HS-27A (cell line): ENCODE measurements at places on chromosomes 5 and 9.
A peak's percentile ranks its signal among the peaks of the same experiment; 100 is the strongest.

GRCh38 chr5:177141496-177141895 is 7.9 kb downstream of the NSD1 start:
- no peak for DNase-seq

- no peak for DNase-seq
Observed at GRCh38 chr9:27382975-27383374, 86.0 kb upstream of the EQTN start.

- no peak for DNase-seq
Observed at GRCh38 chr5:170504616-170505266, 921 bp downstream of the KCNIP1 start.

- no peak for DNase-seq
Observed at GRCh38 chr9:110095776-110096175, 112.2 kb downstream of the C9orf152 start.

GRCh38 chr9:6535594-6535993 is 109.9 kb downstream of the GLDC start:
- DNase-seq: no peak

- no peak for DNase-seq
Observed at GRCh38 chr5:178339272-178339671, 106.7 kb upstream of the PHYKPL start.

GRCh38 chr5:145752947-145753346 is 82.2 kb downstream of the PRELID2 start:
- DNase-seq: no peak

GRCh38 chr9:109821711-109822110 is 41.7 kb downstream of the PALM2AKAP2 start:
- DNase-seq: peak; percentile 69

DNA sequence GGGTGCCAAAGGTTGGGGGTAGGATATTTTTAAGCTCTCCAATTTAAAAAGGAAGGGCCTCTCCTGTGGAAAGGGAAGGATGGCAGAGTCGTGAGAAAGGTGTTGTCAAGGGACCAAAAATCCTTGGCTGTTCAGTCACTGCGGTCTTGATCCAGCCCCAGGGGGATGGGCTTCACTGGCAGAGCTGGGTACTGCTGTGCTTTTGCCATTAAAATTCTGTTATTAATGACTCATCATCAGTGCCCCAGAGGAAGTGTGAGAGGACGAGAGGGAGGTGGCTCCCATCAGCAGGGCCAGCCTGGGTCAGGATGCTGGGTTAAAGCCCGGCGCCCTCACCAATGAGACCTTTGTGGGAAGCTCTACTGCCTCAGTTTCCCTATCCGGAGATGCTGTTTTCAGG is 16.7 kb downstream of the PCDH12 start:
- no peak for DNase-seq

DNA sequence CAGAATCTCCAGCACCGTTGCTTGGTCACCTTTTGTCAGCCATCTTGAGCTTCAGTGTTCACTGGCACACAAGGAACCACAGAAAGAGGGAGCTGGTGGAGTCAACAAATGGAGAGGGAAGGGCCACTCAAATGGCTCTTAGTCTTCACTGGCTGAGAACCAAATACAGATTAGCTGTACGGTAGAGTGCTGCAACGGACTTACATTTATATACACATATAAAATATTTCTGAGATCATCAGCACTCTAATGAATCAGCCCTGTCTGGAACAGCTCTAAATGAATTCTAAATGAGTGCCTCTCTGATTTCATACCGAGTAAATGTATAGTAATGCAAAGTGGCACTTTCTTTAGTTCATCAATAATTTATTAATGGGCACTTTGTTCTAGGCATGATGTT is 24.8 kb downstream of the KCTD16 start:
- DNase-seq: no peak

- DNase-seq: no peak
Observed at GRCh38 chr5:25255128-25255527, 610.4 kb upstream of the CDH10 start.

GRCh38 chr5:168667301-168667840 is 88.2 kb upstream of the PANK3 start:
- DNase-seq: no peak

- DNase-seq: no peak
Observed at GRCh38 chr5:60792438-60792837, 51.6 kb downstream of the ELOVL7 start.

GRCh38 chr5:107322936-107323335 is 347.8 kb downstream of the EFNA5 start:
- DNase-seq: no peak

GRCh38 chr5:133742431-133742988 is 130.2 kb upstream of the FSTL4 start:
- no peak for DNase-seq

DNA sequence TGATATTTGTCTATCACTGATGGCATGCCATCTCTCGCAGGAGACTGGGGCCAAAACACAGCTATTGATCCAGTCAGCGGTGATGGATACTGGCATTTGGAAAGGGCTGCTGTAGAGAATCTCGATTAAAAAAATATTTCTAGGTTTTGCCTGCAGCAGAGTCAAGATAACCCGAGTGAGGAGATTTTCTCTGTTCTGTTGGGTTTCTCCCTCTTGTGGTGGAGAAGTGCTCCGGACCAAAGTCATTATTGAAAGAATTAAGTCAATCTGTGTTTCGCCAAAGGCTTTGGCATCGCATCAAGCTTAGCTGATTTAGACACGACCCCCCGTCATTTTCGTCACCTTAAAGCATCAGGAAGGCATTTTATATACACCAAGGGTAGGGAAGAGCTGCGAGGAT is 97.1 kb upstream of the IRX2 start:
- DNase-seq: no peak

DNA sequence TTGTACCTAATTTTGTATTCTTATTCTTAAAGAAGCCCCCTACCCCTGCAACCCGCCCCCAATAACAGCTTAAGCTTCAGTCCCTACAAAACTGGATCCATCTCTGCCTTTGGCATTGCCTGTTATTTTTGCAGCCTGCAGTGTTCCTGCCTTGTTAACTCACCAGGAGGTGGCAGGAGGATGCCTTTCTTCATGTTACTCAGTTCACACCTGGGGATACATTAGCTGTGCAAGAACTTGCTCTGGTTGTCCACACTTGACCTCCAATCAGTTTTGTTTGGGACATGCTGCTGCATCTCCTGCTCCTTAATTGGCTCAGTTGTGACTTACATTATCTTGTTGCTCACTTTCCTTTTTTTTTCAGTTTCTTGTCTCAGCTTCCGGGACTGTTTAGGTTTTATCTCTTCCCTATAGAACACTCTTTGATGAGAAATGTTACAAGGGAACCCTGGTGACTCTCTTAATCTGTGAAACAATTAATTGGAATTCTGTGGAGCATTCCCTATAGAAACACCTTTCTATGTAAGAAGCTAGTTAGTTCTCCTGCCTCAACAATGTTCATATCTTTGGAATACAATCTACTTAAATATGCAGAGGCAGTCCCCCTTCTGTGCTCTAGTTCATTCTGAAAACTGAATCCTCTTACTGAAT is 467.7 kb upstream of the ACO1 start:
- DNase-seq: no peak

DNA sequence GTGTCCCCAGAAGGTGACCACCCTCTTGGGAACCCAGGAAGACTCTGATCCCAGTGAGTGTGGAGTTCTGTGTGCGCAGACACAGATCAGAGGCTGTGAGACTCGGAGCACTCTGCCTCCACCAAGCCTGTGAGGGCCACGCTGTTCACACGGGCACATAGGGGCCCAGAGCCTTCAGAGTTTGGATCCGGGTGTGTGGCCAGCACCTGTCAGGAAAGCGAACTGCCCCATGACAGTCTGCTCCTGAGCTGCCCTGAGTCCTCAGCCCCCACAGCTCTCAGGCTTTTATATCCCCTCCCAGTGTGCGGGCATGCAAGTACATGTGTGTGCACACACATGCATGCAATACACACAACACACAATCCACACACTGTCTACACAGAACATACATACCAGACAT is 161.8 kb upstream of the IRX2 start:
- no peak for DNase-seq

DNA sequence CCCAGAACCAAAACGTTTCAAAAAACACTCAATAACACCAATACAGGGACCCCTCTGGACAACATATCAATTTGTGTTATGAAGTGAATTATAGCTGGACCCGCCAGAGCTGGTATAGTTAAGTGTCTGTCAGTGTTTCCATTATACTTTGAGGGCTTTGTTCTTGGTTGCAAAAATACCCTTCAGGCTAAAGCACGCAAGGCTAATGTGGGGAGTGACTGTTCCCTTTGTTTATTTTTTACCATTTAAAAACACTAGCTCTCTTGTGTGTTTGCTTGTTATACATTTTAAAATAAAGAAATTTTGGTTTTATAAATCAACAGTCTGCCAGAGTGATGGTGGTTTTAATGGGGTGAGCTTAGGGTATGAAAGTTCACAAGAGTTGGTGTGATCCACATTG is 859.5 kb downstream of the PTPRD start:
- no peak for DNase-seq

DNA sequence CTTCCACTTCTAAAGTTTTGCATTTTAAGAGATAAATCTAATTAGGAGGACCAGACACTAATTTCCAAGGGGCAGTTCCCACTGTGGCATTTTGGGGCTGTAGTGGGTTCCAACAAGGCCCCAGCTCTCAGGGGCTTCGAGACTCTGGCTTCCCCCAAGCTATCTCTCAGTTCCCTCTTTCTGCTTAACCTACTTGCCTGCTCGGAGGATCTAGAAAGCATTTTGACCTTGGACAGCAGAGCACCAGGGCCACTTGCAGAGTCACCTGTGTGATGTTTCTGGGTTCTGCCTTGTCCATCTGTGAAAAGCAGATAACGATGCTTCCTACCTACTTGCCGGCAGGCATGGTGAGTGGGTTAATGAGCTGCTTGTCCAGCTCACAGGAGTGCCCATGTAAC is 175.4 kb downstream of the MED10 start:
- DNase-seq: no peak

GRCh38 chr5:136249678-136250266 is 56.8 kb upstream of the SMIM32 start:
- DNase-seq: no peak

GRCh38 chr5:135320718-135321484 is 78.1 kb downstream of the MACROH2A1 start:
- DNase-seq: no peak

- DNase-seq: no peak
Observed at GRCh38 chr9:18678821-18679590, 205.1 kb downstream of the ADAMTSL1 start.

- DNase-seq: no peak
Observed at GRCh38 chr5:421901-422300, 21.1 kb upstream of the EXOC3 start.

DNA sequence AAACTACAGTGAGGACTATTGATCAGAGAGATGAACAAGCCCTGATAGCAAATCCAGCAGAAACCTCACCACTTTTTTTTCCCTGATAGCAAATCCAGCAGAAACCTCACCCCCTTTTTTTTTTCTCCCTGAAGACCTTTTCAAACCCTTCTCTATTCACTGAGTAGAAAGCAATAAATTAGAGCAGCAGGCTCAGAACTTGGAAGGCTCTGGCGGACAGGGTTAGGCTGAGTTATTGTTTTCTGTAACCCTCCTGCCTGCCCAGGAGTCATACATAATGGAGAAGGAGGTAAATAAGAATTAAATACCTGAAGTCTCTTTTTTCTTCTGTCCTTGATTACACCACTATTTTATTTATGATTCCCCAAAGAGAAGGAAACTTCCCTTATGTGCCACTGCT is 136.3 kb upstream of the SNX2 start:
- no peak for DNase-seq

- DNase-seq: no peak
Observed at GRCh38 chr5:2651116-2651515, 100.4 kb downstream of the IRX2 start.

GRCh38 chr5:150545246-150545645 is 37.3 kb downstream of the NDST1 start:
- no peak for DNase-seq

DNA sequence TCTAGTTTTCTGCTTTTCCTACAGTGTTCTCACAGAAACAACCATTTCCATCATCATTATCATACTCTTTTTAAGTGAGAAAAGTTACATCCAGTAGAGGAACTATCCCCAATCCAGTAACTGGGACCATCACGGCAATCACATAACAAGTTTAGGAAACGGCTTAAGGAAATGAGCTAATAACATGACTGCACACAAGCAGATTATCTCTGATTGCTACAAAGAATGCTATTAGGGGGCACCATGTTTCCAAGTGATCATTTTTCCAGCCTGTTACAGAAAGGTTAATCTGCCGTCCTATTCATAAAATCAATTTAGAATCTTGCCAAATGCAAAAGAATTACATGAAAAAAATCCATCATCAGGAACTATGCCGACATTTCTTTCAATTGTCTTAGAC is 94.6 kb downstream of the EFNA5 start:
- DNase-seq: no peak

GRCh38 chr5:116536316-116537083 is 38.1 kb downstream of the SEMA6A start:
- DNase-seq: no peak

- DNase-seq: no peak
Observed at GRCh38 chr9:3511551-3511950, 14.2 kb downstream of the RFX3 start.

DNA sequence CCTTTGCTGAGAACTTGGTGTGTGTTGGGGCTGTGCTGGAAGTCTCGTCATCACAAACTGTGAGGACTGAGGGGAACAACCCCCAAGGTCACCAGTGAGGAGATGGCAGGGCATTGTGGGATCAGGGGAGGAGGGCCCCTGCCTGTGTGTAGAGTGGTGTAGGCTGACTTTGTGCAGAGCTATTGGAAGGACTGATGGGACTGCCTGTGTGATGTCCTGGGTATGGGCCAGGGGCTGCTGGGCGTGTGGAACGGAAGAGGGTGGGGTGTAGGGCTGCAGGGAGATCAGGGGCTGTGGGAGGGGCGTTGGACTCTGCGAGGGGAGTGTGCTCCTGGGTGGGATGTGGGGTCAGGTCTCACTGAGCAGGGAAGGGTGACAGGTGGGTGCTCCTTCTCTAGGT is 3.6 kb downstream of the WNK2 start:
- DNase-seq: no peak

GRCh38 chr9:37550781-37551180 is 25.4 kb downstream of the FBXO10 start:
- DNase-seq: no peak

GRCh38 chr9:76605321-76605900 is 146.4 kb downstream of the GCNT1 start:
- no peak for DNase-seq

GRCh38 chr9:7944572-7944971 is 145.0 kb upstream of the DMAC1 start:
- DNase-seq: no peak

DNA sequence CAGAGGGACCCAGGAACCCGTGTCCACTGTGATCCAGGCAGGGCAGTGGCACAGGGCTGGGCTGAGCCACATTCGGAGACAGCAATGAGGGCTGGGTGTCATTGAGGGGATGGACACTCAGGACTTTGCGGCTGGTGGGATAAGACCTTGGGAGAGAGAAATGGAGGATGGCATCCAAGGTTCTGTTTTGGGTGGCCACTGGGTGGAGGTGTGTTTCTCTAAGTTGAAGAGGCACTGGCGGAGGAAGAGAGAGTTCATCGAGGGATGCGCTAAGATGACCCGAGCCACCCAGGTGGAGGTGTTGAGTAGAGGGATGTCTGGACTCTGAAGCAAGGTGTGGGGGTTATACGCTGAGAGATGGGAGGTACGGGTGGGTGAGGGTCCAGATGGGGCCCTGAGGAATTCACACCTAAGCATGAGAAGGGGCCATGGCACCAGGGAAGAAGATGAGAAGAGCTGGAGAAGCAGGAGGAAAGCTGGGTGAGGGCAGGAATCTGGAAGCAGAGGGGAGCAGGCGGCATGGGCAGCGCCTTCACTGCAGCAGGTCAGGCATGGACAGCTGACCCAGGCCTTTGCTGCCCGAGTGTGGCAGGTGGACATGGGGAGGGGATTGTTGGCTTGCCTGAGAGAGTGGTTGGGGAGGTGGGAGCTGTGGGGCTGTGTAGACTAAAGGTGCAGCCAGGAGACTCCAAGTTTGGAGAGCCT is 2.5 kb upstream of the SLC25A48 start:
- no peak for DNase-seq
